D341Med (cell line): ENCODE measurements at places on chromosomes 13 and 19.

DNA sequence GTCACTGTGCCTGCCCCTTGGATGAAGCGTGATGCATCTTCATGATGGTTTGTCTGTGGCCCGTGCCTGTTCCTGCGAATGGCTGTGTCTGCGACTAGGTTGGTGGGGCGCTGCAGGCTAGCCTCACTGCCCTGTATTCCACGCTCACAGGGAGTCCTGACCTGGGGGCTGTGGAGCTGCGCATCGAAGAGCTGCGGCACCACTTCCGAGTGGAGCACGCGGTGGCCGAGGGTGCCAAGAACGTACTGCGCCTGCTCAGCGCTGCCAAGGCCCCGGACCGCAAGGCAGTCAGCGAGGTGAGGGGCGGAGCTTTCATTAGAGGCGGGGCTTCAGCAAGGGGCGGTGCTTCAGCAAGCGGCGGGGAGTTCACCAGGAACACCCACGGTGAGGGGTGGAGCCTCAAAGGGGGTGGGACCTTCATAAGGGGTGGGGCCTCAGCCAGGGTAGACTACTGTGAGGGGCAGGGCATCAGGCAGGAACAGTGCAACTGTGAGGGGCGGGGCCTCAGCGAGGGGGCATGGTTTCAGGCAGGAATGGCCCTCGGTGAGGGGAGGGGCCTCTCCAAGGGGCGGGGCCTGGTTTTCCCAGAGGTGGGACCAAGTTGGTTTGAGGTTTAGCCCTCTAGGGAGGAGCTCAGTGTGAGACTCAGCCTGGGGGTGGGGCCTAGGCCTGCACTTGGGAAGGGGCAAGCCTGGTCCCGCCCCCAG, 17.2 kb downstream of the PKN1 start:
- DNase-seq, result peak; percentile 83

DNA sequence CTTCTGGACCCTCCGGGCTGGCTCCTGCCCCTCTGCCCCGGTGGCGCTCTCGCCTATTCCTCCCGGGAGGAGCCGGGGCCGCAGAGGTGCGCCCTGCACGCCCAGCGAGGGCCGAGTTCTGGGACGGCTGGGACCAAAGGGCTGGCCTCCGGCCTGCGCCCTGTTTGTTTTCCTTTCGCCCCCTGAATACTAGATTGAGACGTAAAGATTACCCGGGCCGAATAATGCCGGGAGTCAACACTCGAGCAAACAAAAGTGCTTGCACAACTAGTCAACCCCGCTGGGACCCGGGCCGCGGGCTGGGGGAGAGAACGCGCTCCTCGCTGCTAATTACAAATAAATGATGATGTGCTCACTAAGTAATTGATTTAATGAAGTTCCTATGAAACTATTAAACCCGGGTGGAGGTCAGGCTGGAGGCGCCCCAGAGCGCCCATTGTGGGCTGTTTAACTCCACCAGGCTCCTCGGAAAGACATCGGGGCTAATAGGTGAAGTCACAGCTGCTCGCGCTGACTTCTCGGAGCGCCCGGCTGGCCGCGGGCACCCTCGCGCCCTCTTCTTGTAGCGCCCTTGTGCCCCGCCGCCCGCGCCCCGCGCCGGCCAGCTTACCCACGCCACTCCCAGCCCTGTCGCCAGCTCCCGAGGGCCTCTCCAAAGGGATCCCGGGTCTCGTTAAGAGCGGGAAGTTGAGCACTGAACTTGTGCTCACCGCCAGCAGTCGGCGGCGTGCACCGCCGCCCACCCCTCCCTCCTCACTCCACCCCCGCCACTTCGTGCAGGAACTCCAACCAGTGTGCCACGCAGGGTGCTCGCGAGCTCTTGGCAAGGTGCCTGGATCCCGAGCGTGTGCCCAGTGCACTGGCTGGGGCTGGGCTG, 14.9 kb downstream of the ZIC5 start:
- no peak for DNase-seq

- DNase-seq, result no peak
Measured at GRCh38 chr13:93963266-93964145, 516.0 kb downstream of the DCT start.

DNA sequence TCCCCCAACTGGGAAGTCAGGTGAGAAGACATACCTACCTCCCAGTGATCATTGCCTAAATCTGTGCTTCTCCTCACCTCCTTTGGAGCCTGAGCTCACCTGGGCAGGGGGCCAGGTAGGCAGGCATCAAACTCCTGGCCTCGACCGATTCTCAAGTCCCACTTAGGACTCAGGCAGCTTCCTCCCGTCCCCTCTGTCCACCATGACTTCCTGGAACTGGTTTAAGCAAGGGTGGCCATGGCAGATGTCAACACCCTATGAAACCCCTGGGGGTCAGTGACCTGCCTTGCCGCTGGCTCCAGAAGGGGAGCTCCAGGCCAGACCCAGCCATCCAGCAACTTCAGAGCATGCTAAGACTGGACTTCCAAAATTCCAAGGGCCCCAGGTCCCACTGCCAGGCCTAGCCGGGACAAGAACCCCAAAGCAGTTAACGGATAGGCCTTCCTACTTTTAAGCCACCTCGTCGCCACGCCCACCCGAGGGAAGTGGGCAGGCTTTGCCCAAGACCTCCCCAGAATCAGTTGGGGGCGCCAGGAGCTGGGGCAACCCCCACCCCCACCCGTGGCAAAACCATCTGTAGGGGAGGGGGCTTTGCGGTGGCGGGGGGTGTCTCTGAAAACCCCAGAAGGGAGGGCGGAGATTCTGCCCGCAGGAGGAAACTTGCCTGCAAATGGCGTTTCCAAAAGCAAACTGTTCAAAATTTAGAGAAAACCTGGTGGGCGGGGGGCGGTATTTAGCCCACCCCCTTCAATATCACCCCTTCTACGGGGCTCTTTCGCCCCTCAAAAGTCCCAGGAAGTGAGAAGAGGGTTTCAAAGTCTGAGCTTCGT, 657 bp downstream of the PLIN3 start:
- peak; percentile 47 for DNase-seq

DNA sequence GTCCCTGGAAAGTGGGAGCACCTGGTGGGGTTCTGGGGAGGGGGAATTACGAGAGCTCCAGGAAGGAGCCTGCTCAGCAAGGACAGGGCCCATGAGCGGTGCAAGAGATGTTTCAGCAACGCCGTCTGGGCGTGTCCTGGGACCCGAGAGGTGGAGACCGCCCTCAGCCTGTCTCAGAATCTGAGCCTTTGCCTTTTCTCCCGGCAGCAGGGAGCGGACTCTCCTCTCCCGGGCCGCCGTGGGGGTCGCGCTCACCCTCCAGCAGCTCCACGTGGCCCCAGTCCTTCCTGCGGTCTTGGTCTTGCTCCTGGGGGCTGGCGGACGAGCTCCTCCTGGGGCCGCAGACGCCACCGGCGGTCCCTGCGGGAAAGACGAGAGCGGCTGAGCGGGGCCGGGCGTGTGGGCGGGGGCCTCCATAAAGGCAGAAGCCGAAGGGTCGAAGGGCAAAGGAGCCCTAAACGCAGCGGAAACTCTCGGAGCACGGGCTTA, 714 bp downstream of the POLRMT start:
- peak; percentile 72 for DNase-seq

GRCh38 chr13:48302871-48303358, 636 bp upstream of the RB1 start:
- DNase-seq, result no peak

- no peak for DNase-seq
Measured at GRCh38 chr13:76459863-76460262, 426.3 kb downstream of the KCTD12 start.

DNA sequence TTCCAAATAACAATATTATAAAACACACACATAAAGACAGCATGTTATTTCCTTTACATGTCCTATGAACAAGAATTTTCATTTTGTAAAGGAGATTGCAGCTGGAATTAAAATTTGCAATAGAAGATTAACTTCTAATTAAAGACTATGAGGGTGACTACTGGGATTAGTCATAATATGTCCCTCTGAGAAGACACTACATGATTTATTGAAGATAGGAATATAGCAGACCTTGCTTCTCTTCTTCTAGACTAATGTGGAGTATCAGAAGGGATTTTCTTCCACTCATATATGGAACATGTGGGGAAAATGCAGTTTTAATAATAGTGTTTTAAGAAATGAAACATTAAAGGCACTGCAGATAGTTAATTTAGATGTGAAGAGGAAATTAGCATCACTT, 177.8 kb downstream of the NALCN start:
- DNase-seq, result no peak

DNA sequence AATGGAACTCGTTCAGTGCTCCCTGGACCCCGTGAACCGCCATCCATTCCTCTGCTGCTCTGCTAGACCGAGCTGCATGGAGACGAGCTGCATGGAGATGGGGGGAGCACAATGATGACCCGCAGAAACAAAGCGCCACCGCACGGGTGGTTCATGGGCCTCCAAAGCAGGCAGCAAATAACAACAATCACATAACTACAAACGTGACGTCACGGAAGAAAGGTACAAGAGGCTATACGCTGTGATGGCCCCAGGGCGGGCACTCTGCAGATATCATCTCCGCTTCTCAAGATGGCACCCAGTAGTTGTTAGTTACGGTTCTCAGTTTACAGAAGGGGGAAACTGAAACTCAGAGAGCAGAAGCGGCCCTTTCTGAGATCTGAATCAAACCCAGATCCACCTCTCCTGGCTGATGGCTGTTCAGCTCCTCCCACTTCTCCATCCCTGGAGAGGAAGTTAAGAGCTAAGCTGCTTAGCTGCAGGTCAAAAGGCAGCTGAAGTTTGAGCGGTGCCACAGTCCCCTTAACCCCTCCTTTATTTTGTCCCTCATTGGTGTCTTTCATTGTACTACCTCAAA, 1.7 kb downstream of the ATP13A1 start:
- DNase-seq, result peak; percentile 72

GRCh38 chr19:2556221-2557092, 80.5 kb downstream of the GADD45B start:
- peak; percentile 25 for DNase-seq

DNA sequence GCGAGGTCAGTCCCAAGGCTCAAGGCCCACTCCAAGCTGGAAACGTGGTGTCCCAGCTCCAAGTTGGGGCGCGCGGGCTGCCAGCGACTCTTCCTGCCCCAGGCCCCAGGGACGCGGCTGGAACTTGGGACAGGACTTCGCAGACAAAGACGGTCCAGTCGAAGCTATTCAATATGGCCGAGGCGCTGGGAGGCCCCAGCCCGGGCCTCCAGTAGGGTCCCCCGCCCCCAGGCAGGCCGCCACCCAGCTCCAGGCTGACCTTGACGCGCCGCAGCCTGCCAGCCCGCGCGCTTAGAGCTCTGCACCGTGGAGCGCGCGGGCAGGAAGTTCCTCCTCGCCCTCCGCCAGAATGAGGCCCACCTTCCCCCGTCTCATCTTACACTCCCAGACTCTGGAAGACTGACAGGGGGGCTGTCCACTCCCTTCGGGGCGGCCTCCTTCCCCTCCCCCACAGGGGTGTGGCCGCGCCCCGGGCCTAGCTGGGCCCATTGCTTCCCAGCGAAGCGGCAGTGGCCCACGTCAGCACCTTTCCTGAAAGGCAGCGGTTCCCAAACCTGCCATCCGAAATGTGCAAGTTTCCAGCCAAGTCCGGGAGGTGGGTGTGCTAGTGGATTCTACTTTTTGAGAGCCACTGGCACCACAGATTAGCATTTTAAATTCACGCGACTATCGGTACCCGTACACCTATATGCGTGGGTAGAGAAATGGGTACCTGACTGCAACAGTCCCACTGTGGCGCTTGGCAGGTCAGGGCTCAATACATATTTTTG, at the start of gene CCDC8:
CCDC8 (minus strand) TSS at position 303 of the 770 bp plus-strand sequence. CDS start 754 bp downstream, outside the sequence.
- peak; percentile 72 for DNase-seq

DNA sequence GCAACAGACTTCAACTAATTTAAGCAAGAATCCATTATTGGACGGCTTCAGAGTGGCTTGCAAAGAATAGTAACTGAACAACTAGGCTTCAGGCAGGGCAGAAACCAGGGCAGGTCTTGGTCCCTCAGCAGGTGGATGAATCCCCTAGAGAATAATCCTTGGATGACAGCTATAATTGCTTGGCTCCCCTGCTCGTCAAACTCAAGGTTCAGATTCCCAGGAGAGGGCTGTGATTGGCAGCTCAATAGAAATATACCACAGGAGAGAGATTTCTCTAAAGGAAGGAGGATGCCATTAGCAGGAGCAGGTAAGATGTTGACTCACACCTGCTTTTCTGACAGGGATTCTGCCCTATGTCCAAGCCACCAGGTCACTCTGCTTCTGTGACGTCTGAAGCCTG, 89.6 kb upstream of the PCDH8 start:
- DNase-seq, result no peak

GRCh38 chr19:29263305-29264135, 50.6 kb upstream of the UQCRFS1 start:
- peak; percentile 50 for DNase-seq

- DNase-seq, result peak; percentile 17
Measured at GRCh38 chr13:64078480-64078936, 2662.9 kb upstream of the PCDH20 start.
